ENCODE measurements at places on chromosomes 4 and X.

DNA sequence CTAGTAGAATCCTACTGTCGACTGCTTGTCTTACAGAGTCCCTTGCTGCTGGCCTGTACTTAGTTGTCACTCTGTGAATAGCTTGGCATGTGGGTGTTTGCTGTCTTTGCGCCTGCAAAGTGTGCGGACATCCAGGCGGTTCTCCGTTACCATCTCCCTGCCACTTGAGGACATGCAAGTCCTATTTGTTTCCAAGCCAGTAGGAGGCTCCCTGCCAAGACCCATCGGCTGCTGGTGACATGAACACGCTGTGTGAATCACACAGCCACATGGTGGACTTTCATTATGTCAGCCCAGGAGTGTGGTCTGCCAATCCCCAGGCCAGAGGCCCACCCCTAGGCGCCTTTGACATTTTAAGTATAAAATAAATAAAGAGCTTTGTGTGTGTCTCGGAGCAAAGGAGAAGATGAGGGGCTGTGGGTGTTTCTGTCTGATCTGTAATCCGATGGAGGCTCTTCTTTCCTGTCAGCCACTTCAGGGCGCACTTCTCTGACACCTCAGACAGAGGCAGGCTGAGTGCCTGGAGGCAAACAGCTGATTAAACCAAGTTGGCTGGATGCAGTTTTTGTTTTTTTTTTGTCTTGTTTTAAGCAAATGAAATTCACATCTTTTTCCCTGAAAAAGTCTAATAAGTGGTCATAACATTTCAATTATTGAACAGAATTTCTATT is 51.5 kb downstream of the ALPK1 start:
- DNase-seq: no peak

DNA sequence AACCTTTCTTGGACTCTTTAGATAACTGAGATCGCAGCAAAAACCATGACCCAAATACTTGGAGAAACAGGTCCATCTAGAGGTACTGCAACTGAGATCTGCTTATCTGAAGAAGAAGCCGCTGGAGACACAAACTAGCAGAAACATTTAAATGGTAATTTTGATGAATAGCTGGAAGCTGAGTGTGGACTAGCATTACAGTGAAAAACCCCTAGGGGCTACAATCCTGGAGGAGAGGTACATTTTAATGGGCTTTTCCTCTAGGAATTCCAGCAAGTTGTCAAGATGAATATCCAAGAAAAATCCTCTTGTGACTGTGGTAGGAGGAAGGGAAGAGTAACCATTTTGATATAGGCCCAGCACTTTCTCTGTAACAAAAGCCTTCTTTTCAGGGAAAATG is 592.5 kb upstream of the GRIA3 start:
- DNase-seq: no peak

GRCh38 chrX:132216283-132216682 is 3.0 kb downstream of the RAP2C start:
- DNase-seq: no peak

DNA sequence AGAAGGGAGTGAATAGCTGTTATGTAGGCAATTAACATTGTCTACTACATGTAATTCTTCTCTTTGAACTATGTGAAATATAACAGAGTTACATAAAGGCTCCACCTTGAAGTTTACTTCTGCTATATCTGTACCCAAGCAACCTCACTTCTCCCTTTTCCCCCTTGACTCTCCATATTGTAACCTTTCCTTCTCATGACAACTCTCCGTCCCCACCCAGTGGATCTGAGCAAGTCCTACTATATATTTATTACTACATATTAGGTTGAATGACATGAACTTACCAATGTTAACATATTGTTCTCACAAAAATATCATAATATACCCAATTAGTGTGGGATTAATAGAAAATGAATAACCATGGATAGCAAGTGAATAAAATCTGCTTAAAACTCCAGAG is 93.2 kb upstream of the ATP8A1 start:
- DNase-seq: no peak

GRCh38 chr4:183617075-183617474 is 41.9 kb downstream of the RWDD4 start:
- no peak for DNase-seq
